ENCODE measurements at places on chromosomes 13 and 19.

- DNase-seq = no peak
These were observed 53.0 kb downstream of the CHST8 start for GRCh38 chr19:33674626-33675367.

GRCh38 chr19:53196777-53197396, 3.7 kb upstream of the ZNF665 start:
- DNase-seq = peak; percentile 98

DNA sequence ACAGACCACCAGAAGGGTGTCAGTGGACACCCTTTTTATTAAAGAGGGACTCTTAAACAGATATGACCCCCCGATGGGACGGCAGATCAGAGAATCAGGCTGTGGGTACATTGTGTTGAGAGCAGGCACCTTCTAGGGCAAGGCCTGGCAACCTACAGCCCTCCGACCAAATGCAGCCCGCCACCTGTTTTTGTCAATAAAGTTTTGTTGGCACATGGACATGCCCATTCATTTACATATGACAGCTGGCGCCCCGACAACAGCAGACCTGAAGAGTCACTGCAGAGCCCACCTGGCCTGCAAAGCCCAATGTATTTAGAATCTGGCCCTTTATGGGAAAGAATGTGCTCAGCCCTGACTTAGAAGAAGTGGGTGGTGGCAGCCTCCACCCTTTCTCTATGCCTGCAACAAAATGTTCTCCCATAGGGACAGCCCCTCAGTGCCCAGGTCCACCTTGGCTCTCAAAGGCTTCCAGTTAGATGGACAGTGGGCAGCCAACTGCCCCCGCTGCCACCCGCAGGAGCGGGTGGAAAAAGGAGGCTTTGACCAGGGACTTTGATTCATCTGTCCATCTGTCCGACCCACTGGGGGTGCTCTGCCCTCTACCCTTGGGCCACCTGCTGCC, 184.9 kb downstream of the PTPRS start:
- DNase-seq = no peak

- DNase-seq = no peak
These were observed 177.7 kb upstream of the IRS2 start for GRCh38 chr13:109963960-109964563.

- DNase-seq = no peak
These were observed 315.7 kb upstream of the SLITRK5 start for GRCh38 chr13:87355451-87355850.

DNA sequence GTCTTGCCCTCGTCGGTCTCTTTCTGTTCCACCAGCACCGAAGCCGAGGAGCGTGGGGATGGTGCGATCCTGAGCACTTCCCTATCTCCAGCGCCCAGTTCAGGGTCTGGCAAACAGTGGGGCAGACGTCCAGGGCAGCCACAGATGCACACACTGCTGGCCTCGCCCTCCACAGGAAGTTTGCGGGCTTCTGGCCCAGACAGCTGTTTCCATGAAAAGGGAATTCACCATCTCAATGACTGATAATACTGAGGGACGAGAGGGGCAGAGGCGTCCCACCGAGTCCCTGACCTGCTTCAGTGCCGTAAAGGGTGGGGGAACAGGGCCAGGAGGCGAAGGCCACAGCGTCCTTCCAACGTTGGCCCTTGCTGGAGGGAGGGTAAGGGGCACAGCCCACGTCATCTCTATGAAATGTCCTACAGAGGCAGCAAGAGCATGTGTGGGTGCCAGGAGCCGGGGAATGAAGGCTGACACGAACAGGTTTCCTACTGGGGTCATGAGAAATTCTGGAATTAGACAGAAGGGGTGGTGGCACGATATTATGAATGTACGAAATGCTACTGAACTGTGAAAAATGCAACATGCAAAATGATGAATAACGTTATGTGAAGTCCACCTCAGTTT, 19.5 kb downstream of the SHC2 start:
- no peak for DNase-seq

DNA sequence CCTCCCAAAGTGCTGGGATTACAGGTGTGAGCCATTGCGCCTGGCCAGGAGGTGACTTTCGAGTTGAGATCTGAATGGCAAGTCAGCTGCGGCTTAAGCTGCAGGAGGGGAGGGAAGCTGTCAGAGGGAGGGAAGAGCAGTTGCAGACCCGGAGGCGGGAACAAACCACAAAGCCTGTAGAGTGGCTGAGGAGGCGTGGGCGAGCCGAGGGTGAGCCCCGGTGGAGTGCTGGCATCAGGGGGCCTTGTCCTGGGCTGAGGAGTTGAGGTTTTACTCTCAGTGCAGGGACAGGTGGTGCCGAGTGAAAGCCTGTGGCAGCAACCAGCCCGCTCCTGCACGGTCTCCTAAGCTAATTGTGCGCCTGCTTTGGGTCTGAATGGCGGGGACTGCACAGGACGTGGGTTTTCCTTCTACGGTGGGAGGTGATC, 24.2 kb downstream of the PPP1R37 start:
- DNase-seq = no peak

GRCh38 chr19:38730731-38731589, 13.3 kb downstream of the CAPN12 start:
- no peak for DNase-seq

GRCh38 chr19:15448044-15448777, 1.5 kb downstream of the WIZ start:
- DNase-seq = no peak

DNA sequence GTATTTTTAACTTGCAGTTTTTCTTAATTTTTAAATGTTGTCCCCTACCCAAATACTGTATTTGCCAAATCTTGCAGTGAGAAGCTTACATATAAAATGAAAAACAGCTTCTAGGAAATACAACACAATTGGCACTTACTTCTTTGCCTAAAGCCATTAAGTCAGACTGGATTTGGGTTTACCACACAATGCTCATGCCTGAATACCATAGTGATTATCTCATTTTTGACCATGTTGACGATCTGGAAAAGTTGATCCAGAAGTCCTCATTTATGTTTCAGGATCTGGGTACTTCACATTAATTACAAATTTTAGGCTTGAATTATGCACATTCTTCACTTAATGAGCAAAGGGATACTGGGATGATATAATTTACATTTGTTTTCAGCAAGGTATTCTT, 2.4 kb downstream of the RNF6 start:
- DNase-seq = no peak

- DNase-seq = no peak
These were observed 73.9 kb upstream of the SLC10A2 start for GRCh38 chr13:103140001-103140671.

DNA sequence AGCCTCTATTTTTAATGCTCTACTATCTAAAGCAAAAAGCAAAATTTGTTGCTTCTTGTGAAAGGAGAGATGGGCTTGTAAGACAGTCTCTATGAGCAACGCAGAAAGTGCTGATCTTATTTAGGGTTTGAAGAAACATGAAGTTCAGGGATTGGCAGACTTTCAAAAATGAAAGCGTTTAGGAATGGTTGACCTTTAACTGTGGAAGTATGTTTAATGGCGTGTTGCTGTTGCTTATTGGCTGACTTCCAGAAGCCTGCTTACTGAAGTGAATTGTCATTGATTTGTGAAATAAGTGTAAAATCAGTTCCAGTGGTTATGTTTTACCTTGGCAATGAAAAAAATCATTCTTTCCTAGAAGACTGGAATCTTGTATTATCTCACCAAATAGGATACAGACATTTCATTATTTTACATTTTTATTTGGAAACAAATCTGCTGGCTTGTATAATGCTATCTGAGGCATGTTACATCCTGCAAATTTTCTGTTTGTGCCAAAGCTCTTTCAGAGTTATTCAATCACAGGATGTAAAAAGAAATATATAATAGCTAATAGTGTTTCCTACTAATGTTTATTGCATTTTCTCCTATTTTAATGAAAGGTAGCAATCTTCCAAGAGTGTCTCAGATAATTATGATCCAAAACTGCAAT, 221.3 kb upstream of the SLITRK6 start:
- no peak for DNase-seq

- no peak for DNase-seq
These were observed 1.6 kb upstream of the KLK10 start for GRCh38 chr19:51020988-51021651.

GRCh38 chr19:10389863-10390262, 9.5 kb upstream of the TYK2 start:
- DNase-seq = no peak

DNA sequence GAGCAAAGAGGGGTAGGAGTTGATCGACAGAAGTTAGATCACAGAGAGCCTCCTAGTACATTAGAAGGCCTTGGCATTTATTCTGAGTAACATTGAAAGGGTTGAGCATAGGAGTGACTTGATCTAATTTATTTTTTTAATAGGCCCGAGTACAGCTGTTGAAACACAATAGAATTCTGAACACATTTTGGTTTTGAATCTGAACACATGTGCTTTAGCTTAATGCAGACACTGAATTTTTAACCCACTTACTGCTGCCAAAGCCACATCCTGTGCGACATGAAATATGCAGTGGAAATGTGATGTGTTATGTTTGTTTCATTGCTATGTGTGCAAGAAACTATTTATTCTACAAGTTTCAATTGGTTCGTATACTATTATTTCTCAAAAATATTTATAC, 1505.9 kb downstream of the PCDH9 start:
- DNase-seq = no peak

- no peak for DNase-seq
These were observed 6.6 kb upstream of the LMTK3 start for GRCh38 chr19:48518207-48518606.

DNA sequence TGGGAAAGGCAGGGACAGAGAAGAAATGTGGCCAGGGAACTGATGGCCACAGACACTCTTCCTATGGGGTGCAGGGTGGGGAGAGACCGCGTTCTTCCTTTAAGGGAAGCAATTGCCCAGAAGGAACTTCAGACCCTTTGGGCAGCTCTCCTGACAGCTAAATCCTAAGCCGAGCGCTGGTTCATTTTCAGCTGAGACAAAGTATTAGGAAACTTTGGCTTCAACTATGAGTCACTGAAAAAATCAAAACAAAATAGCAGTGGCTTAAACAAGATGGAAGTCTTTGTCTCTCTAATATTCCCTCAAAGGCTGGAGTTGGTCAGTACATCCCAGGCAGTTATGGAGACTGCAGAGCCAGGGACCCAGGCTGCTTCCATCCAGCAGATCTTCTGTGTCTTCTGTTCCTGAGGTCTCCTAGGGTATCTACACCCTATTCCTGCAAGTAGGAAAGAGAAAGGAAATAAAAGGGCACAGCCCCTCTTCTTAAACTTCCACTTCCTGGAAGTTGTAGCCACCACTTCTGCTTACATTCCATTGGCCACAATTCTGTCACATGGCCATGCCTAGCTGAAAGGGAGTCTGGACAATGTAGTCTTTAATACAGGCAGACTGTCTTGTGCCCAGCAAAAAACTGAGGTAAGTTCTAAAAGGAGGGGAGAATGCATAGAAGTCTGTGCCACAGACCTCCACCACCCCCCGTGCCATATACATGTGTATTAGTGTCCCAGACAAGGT, 163.5 kb downstream of the KATNAL1 start:
- DNase-seq = no peak

DNA sequence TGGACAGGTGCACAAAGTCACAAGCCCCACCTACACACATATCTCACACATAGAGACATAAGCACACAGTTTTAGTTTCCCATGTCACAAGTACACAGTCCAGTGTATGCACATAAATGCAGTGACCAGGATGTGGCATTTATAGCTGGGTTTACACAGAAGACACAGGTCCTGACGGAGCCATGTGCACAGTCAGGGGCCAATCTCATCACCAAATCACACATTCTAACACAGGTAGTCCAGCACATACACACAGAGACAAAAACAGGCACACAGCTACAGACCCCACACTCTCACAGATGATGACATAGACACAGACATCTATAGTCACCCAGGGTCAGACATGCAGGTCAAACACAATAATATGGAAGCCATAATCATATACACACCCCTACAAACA, 2.1 kb downstream of the NUMBL start:
- DNase-seq = no peak

DNA sequence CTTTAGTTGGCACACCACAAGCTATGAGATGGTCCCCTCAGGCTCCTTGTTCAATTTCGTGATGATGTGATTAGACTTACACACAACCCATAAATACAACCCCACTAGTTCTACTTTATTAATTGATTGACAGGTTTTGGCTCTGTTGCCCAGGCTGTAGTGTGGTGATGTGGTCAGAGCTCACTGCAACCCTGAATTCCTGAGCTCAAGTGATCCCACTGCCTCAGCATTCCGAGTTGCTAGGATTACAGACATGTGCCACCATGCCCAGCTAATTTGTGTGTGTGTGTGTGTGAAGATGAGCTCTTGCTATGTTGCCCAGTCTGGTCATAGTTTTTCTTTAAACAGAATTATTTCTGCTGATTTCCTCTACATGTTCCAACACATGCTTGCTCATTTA, 17.5 kb upstream of the HTR2A start:
- no peak for DNase-seq

DNA sequence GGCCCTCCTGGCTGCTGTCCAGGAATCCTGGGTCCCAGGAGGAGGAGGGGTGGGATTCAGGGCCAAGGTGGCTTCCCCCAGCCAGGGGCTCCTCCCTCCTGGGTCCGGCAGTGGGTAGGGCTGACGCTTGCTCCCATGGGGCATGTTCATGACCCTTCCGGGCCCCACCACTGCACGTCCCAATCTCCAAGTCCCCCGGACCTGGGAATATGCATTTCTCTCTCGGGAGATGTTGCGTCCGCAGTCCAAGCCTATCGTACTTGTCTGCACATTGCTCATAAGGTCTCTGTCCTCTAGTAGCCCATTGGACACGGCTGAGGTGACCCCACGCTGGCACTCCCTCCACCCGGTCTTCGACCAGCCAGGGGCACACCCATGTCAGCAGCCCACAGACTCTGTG, 192.3 kb downstream of the TEX29 start:
- DNase-seq = no peak

DNA sequence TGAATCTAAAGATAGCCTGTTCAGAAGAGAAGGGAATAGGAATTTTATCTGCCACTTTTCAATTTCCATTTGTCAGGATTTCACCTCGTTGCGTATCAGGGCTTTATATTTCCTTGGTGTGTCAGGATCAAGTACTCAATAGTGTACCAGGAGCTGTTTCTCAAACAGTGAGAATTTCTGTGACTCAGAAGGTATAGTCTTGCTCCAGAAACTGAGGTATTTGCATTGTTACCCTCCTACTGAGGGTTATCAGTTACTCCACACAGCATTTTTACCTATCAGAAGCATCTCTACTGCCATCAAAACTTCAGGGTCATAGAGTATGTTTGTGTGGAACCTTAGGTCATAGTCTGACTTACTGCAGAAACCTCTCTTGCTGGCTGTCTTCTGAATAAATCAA, 271.7 kb upstream of the EDNRB start:
- no peak for DNase-seq

DNA sequence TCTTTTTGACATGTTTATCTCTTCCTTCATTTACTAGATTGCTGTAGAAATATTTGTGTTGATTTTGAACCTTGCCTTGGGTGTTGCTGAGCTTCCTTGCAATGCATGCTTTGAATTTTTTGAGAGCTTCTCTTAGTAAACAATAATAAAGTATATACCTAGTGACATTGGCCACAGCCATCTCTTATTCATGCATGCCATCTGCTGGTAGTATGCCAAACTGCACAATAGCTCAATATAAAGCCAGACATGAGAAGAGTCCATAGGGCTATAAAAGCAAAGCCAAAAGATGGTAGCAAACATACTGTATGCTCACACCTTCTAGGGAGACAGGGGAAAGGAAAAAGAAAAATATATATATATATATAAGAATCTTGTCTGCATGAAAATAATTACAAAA, 18.9 kb upstream of the ZSCAN5A start:
- DNase-seq = no peak

GRCh38 chr19:17159466-17160393, 55.4 kb upstream of the USE1 start:
- no peak for DNase-seq
